ENCODE measurements at places on chromosomes 3 and 15.

DNA sequence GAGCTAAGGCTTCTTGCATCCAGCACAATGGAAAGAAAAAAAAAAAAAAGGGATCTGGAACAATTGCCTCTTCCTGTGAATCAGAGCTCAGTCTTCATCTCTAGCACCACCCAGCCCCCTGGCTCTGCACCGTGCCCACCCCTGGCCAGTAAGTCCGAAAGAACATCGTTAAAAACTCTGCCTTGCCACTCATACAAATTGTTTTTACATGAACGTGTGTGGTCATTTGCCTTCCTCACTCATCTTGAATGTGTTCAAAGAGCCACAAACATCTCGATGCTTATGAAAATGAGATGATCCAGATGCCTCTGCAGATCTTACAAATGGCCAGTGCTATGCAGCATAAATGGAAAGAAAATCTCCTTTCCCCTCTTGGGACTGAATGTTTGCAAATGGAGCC is 400.0 kb upstream of the PPP2R3A start:
- DNase-seq = no peak

- no peak for DNase-seq
Observed at GRCh38 chr15:75861750-75862402, 18.6 kb downstream of the UBE2Q2 start.

GRCh38 chr3:197431346-197431910 is 124.3 kb downstream of the BDH1 start:
- DNase-seq = no peak

GRCh38 chr15:55241891-55242290 is 45.1 kb upstream of the RSL24D1 start:
- no peak for DNase-seq

DNA sequence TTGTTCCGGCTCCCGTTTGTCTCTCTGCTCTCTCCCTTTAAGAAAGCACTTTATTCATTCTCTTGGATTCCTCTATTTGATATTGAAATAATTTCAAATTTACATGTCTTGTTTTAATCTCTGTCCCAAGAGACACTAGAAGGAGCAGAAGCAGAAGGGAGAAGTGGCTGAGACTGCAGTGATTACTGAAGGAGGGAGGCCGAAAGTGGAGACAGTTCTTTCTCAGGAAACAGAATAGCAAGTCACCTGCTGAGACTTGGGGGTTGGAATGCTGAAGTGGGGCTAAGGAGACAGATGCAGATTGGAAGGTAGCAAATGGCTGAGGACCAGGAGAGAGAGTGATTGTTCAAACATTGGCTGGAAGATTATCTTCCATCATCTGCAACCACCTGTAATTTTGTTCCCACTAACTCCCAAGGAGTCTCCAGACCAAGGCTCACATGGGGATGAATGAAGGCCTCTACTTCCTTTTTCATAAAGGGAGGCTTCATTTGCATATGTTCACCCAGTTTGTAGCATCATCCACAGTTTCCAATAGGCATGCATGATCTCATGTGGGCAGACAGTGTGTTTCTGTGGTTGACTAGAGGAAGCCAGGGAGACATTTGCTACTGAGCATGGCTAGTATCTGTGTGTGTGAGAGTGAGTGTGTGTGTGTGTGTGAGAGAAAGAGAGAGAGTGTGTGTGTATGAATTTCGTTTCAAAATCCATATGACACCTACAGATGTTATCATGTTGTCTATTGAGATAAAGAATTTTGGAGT is 24.0 kb downstream of the LTF start:
- DNase-seq = no peak

- no peak for DNase-seq
Observed at GRCh38 chr15:43118286-43118685, 12.4 kb upstream of the UBR1 start.

GRCh38 chr15:52656412-52656811 is 22.8 kb downstream of the ATOSA start:
- no peak for DNase-seq
